ENCODE measurements at places on chromosomes 7 and 10.

- no peak for DNase-seq
Observed at GRCh38 chr10:34154383-34154900, 660.7 kb downstream of the PARD3 start.

DNA sequence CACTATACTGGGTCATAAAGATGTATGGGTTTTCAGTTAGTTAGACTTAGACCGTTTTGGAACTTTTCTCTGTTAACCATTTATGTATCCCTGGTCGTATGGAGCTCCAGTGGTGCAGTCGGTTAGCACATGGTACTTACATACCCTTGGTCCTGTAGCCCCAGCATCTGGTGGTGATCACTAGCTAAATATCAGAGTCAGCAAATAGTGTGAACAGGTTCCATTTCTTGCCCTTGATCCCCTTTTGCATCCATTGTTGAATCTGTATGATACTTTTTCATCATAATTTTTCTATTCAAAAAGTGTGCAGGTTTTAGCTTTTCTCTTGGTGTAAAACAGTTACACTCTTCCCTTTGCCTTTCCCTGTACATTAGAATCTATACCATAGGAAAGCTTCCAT lies 15.9 kb downstream of the NIPSNAP2 start:
- DNase-seq: no peak

- DNase-seq: peak; percentile 19
Observed at GRCh38 chr10:66869635-66870034, 56.2 kb upstream of the LRRTM3 start.

GRCh38 chr10:4312051-4312835 lies 513.8 kb upstream of the AKR1E2 start:
- DNase-seq: no peak

DNA sequence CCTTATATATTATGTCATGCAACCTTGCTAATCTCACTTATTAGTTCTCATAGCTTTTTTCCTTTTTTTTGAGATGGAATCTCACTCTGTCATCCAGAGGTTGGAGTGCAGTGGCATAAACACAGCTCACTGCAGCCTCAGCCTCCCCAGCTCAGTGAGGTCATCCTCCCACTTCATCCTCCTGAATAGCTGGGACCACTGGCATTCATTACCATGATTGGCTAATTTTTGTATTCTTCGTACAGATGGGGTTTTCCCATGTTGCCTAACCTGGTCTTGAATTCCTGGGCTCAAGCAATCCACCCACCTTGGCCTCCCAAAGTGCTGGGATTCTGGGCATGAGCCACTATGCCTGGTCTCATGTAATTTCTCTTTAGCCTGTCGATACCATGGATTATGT lies 89.1 kb upstream of the TRIM24 start:
- DNase-seq: no peak

DNA sequence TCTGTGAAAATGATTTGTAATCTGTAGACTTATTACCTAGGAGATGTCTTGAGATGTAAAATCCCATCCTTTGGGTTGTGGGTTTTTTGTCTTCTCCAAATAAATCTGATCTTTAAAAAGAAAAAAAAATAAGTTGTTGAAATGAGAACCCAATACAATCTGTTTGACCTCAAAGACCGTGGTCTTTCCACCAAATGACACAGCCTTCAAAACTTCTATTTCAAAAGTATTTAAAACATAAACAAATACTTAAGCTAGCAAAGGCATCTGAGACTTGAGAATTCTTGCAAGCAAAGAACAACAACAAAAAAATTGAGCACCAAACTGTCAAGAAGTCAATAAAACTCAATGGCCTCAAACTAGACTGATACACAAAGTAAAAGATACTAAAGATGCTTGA lies 67.9 kb upstream of the HECW1 start:
- DNase-seq: no peak

DNA sequence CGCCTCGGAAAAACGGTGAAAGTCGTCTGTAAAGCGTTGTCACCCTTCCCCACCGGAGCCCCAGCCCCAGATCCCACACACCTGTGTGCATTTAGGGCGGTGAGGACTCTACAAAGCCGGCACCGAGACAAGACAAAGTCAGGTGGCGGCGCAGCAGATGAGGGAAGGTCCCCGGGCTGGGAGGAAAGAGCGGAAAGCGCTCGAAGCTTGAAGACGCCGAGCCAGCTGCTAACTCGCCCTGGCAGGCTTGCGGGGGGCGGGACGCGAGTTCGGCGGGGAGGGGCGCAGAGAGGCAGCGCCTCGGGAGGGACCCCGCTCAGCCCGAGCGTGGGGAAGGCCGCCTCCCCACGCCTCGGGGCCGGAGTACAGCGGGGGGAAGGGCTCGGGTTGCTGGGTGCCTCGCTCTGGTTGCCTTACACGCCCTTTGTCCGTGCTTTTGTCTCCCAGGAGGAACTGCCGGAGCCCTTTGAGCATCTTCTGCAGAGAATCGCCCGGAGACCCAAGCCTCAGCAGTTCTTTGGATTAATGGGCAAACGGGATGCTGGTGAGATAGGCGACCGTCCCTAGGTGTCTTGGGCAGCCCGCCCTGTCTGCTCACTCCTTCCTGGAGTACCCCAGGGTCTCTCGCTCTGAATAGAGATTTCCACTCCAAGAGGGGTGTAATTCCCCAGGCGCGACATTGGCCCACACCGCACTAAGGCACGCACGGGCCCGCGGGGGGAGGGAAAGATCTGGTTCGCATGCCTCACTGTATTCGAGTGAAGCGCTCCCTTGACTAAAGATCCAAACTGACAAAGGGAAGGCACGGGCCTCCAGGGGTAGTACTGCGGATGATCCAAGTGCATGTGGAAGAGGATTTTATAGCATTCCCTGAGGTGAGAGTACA lies 1.6 kb downstream of the TAC1 start:
- no peak for DNase-seq

DNA sequence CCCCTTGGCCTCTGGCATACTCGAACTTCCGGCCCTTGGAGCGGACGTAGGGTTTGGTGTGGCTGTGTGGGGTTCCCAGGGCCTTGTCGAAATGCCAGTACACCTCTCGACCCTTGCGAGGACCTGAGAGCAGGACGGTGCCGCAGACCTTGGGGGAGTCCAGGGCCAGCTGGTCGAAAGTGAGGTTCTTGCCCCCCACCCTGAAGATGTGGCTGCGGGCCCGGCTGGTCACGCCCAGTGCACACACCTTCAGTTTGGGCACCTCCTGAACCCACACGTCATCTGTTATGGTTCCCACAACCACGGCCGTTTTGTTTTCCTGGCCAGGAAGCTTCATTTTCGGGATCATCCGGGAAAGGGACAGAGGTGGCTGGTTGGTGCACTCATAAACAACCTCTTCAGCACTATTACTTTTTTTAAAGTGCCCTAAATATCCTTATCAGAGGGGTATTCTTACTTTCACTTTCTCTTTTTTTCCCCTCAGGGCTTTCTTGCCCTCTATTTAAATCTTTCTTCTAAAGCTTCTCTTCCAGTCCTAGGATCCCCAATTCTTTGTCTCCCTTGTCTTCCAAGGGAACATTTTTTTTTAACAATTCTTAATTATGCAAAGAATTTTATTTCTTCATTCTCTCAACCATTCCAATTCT lies 44.9 kb upstream of the FAM3C start:
- DNase-seq: no peak

- DNase-seq: peak; percentile 48
Observed at GRCh38 chr10:100996678-100997359, 2.8 kb upstream of the LZTS2 start.

GRCh38 chr10:71038091-71038633 lies 149.8 kb upstream of the PCBD1 start:
- no peak for DNase-seq

GRCh38 chr10:100738055-100738827 lies 7.1 kb upstream of the PAX2 start:
- no peak for DNase-seq

DNA sequence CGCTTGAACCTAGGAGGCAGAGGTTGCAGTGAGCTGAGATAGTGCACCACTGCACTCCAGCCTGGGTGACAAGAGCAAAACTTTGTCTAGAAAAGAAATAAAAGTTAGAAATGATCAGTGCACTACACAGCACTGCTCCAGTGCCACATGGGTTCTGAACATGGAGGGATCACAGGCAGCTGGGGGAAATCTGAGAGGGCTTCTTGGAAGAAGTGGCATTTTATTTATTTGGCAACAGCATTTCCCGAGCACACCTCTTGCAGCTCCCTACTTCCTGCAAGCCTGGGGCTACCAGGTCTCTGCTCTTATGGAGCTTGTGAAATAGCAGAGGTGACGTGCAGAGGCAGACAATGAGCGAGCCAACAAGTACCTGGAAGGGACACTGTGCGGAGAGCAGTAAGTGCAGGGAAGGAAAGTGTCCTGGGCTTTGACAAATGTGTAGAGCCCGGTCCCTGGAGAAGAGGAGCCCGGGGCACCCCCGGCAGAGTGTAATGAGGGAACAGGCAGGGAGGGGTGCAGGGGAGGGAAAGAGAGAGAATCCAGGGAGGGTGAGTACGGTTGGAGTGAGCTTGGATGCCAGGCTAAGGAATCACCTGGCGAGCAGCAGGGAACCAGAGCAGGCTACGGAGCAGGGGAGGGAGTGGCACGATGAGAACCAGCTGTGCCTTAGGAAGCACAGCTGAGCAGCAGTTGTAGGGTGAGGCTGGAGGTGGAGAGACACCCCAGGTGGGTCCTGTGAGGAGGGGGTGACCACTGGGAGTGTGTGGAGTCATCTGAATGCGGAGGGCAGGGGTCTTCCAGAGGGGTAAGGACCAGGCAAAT lies 104.6 kb upstream of the CTBP2 start:
- no peak for DNase-seq

DNA sequence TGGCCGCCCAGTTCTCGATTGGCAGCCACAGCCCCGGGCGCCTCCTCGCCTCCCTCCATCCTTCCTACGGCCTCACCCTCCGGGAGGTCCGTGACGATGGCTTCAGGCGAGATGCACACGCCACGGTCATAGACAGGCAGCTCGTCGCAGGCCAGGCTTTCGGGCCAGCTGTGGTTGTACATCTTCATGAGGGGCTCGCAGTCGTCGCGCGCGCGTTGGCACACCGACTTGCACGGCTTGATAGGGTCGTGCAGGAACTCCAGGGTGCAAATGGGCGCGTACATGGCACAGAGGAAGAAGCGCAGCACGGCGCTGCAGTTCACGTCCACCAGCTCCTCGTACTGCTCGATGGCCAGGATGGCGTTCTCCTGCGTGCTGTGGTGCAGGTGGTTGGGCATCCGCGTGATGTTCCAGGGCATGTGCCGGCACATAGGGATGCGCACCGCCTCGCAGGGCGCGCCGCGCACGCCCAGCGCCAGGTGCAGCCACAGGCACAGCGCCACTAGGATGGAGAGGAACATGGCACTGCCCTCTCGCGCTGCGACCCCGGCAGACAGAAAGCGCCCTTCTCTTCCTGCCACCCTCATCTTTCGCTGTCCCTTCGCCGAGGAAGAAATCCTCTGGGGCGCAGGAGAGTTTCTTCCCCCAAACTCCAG lies 472 bp downstream of the SFRP4 start:
- DNase-seq: no peak

DNA sequence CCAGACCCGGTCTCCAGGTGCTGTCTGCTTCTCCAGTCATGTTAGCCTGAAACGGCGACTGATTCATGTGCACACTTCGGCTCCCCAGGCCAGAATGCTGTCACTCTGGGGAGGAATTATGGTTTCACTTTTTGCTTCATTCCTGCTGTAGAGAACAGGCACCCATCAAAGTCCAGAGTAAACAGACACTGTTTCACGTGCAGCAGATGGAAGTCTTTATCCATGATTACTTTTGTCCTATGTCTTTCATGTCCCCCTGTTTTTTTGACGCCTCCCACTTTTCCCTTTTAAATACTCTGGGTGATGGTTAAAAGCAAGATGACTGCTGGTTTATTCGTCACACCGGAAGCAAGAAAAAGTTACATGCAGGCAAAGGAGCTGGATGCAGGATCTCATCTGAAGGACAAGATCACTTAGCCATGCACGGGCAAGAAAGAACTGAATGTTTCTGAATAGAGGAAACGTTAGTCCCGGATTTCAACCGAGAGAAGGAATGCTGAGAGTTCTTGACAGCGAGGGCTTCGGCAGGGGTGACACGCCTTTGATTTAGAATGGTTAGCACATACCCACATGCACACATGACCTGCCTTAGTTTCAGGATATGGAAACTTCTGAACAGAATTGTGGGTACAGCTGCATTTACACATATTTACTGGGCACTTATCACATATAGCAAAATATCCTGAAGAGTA lies 250.0 kb upstream of the KLF6 start:
- DNase-seq: peak; percentile 45

GRCh38 chr7:117683430-117684175 lies 189.6 kb downstream of the CTTNBP2 start:
- no peak for DNase-seq

DNA sequence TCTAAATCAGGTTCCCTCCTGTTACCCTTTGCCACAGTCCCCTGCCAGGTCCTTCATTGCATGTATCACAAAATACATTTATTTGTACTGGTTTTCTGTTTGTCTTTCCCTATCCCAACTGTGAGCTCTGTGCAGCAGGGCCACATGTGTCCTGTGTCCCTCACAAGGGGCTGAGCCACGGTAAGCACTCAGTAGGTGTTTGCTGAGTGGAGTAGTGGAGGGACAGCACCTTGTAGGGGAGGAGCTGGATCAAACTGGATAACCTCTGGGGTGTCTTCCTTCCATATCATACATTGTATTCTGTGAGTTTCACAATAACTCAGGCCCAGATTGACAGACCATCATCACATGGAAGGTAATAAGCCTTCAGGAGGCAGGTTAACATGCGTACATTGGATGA lies 25.9 kb downstream of the PIK3CG start:
- no peak for DNase-seq

- no peak for DNase-seq
Observed at GRCh38 chr7:113799896-113800295, 118.9 kb downstream of the PPP1R3A start.

- DNase-seq: no peak
Observed at GRCh38 chr7:37491919-37492694, 43.4 kb upstream of the ELMO1 start.

DNA sequence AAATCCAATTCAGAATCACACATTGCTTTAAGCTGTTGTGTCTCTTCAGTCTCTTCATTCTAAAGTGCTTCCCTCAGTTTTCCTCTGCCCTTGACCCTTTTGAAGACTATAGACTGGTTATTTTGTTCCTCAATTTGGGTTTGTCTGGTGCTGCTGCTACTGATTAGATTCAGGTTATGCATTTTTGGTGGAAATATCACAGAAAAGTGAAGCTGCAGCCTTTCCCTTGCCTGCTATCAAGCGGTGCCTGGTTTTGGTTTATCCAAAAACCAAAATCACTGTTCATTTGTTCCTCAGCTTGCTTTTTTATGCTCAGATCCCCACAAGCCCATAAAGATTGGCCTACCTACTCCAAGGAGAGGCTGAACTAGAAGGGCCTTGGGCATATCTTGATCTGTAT lies 55.2 kb downstream of the ELMO1 start:
- DNase-seq: no peak

DNA sequence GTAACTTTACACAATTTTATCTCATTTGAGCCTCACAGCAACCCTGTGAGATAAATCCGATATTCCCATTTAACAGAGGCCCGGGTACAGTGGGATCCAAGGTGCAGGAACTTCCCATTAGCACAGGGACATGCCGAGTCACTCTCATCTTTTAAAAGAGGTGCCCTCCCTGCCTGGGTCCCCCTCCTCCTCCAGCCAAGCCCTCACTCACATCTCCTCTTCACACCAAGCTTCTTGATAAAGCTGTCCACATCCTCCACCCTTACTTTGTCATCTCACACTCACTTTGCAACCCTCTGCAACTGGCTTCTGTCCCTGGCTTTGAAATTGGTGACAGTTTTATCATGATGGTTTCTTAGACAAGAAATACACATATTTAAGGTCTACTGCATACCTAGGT lies 144.6 kb upstream of the RHEB start:
- DNase-seq: no peak

- no peak for DNase-seq
Observed at GRCh38 chr10:131818510-131819234, 82.1 kb upstream of the PPP2R2D start.

GRCh38 chr10:94320285-94320914 lies 42.3 kb downstream of the NOC3L start:
- DNase-seq: peak; percentile 72
